ENCODE measurements at places on chromosomes 7 and 10.
A peak's percentile ranks its signal among the peaks of the same experiment; 100 is the strongest.

DNA sequence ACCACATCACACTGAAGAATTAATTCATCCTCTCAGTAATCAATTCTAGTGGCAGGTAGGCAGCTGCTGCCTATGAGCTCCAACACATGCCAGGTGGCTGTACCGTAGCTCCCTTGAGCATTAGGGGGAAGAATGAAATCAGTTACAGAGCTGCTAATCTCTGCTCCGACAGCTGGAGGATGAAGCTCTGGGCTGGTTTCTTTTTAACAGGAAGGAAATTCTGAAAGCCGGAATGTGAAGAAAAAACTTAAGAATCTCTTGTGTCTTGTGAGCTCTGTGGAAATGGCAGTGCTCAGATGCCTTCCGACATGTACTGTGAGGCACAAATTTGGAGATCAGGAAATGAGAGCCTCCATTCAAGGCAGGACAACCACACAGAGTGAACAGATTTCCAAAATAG, 2.8 kb upstream of the AHCYL2 start:
- no peak for DNase-seq

- no peak for DNase-seq
Observed at GRCh38 chr7:50147951-50148808, 55.1 kb upstream of the ZPBP start.

DNA sequence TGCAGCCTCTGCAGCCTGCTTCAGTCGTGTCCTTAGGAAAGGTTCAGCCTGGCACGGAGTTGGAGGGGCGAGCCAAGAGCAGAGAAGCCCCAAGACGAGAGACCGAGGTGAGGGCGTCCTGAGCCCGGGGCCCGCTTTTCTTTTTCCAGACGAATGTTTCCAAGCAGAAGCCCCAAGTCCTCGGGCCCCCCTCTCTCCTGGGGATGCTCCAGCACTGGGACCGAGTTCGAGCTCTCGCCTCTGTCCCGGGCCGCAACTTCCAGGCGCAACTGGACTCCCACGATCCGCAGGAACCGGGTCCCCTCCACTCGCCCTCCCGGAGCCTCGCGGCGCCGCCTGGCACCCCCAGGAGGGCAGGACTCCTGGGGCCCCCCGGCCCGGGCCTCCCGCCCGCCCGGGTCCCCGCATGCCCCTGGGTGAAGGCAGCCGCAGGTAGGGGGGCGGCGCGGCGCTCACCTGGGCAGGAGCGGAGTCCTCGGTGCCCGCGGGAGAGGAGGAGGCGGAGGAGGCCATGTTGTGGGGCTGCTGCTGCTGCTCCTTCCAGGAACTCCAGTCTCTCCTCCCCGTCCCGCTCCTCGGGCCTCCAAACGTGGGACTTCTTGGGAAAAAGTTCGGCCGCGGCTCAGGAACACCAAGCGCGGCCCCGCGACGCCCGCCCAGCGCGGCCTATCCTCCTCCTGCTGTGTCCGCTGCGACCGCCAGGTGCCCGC, 45.3 kb upstream of the CDK1 start:
- peak; percentile 83 for DNase-seq

DNA sequence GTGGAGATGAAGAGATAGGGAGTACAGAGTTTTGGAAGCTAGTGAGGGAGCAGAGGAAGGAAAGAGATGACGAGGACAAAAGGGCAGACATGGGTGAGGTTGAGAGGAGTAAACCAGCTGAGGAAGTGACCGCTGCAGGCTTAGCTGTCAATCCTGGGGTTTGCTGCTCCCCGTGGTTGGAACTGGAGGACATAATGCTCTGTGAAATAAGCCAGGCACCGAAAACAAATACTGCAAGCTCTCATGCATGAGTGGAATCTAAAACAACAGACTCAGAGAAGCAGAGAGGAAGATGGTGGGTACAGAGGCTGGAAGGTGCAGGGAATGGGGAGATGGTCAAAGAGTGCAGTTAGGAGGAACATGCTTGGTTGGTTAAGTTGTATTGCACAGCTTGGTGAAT, 482.2 kb upstream of the C7orf33 start:
- DNase-seq: no peak

GRCh38 chr10:119724593-119725516, 995 bp upstream of the INPP5F start:
- no peak for DNase-seq

DNA sequence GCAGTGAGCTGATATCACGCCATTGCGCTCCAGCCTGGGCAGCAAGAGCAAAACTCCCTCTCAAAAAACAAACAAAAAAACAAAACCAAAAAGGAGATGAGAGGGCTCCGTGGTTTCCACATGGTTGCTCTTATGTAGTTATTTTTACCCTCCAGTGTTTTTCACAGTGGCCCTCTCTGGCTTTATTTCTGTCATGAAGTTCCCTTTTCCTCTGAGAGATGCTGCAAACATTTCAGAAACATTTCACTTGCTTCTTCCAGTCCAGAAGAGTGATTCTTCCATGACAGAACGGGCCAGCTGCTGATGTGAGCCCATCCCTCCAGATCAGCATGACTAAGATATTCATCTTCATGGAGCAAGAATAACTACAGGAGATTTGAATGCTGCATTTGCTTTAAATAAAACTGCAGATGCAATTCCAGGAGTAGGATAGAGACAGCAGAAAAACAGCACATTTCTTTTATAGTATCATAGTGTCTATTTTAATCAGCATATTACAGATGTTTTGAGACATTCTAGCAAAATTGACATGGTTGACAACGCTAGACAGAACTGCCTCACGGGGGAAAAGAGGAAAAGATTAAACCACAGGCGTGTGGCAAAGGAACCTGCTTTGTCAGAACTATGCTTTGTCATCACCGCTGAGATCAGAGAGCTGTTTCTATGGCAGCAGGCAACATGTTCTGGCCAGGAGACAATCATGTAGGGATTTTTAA, 40.3 kb downstream of the NRCAM start:
- DNase-seq: no peak

GRCh38 chr7:140391634-140392033, 6.7 kb downstream of the SLC37A3 start:
- no peak for DNase-seq

DNA sequence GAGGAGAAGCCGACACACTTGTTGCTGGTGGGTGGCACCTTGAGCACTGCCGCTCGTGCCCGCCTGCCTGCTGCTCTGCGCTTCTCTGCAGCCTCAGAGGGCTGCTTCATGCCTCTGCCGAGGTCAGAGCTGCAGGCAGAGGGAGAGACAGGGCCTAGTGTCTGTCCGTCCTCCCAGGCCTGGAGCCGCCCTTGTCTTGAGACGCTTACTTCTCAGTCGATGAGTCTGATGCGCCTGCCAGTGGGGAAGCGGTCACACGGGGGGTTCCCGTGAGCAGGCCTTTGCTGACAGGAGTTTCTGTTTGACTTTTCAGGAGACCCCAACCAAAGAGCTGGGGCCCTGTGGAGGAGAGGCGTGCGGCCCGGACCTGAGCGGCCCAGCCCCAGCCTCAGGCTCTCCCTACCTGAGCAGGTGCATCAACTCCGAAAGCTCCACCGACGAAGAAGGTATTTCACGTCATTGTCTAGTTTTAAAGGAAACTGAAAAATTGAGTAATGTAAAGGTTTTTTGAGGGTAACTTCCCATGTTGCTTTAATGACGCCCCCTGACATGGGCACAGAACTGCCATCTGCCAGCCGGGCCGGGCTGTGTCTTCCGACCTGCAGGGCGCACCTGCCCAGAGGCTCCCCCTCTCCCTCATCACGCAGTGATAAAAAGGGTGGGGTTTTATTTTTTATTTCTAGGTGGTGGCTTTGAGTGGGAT, 7.8 kb upstream of the BHLHA15 start:
- no peak for DNase-seq

DNA sequence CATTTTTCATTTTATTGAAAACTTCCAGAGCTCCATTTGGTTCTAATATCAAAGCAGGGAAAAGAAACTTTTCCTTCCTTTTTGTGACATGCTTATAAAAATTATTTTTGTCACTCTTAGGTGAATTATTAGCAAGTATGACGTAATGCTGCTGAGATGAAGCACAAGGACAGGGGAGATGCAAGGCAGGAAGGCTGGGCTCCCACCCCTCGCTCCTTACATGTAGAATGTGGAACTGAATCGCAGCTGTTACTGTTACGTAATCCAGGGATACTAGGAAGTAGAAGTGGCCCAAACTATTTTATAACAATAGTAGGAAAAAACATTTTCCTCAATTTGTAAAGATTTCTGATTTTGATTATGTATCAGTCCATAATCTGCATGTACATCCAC, 17.1 kb upstream of the GTPBP4 start:
- no peak for DNase-seq

GRCh38 chr7:98878365-98879197, at the start of gene TRRAP:
Gene TRRAP (plus strand): TSS chr7:98878532. CDS start chr7:98881151, 2,619 bp downstream.
- DNase-seq: peak; percentile 86

GRCh38 chr7:90599892-90600555, 3.9 kb downstream of the CDK14 start:
- DNase-seq: no peak

DNA sequence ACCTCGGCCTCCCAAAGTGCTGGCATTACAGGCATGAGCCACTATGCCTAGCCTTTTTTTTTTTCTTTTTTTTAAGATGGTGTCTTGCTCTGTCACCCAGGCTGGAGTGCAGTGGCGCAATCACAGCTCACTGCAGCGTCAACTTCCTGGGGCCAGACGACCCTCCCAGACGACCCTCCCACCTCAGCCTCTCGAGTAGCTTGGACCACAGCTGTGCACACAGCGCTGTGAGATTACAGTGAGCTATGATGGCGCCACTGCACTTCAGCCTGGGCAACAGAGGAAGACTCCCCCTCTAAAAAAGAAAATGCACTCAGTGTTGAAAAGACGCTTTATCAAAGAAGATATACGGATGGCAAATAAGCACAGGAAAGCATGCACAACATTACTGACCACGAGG, 16.5 kb upstream of the WIPI2 start:
- DNase-seq: no peak

GRCh38 chr7:17304926-17305325, 6.5 kb downstream of the AHR start:
- DNase-seq: no peak

- DNase-seq: peak; percentile 40
Observed at GRCh38 chr10:79372871-79373270, 25.6 kb downstream of the PPIF start.

DNA sequence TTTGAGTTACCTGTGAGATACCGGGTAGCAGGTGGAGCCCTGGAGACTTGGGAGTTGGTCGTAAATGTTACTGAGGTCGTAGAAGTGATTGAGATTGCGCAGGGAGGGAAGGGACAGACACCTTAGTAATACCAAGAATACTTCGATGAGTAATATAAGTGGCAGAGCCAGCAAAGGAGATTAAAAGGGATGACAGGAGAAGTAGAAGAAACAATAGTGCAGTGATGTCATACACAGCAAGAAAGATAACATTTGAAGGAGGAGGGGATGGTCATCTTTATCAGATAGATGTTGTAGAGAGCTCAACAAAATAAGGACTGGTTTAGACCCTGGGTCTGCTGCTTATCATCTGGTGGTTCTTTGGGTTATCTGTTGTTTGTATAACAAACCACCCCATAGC, 5.0 kb downstream of the BCCIP start:
- peak; percentile 1 for DNase-seq

DNA sequence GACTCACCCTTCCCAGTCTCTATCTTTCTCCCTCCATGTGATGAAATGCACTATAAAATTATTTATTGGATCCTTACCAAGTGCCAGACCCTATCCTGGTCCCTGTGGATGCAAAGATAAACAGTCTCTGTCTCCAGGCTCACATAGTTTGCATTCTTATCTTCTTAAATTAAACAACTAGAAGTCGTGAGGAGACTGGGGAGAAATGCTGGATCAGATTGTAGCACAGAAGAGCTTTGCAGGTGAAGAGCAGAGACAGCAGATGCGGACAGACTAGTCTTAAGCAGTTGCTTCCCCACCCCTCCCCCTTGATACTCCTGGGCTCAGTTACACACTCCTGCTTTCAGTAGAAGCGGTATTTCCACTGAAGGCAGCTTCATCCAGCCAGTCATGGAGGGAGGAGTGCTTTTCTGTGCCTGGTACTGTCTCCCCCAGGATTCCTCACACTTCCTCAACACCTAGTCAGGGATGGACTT, 20.8 kb upstream of the CDK1 start:
- DNase-seq: peak; percentile 76

GRCh38 chr7:50687575-50688225, 95.0 kb downstream of the GRB10 start:
- DNase-seq: no peak

GRCh38 chr7:117427258-117427701, at the start of gene ASZ1:
Gene ASZ1 (minus strand): TSS chr7:117427493. CDS start chr7:117427460, 33 bp downstream.
- no peak for DNase-seq

- DNase-seq: no peak
Observed at GRCh38 chr10:17523917-17524316, 69.5 kb upstream of the ST8SIA6 start.

DNA sequence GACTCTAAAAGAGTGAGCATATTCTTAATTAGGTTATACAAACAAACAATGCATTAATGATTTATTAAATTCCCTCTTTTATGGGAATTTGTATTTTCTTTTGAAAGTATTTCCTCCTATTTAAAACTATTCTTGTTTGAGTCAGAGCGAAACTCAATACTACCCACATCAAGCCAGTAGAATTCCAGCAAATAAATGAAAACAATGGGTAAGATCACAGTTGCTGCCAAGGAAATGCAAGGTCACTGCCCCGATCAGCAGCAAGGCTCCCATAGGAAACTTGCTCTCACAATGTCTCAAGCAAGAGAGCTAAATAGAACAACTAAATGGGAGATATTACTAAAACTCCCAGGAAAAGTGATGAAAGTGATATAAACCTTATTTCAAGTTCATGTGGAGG, 206.3 kb downstream of the THSD7A start:
- no peak for DNase-seq

DNA sequence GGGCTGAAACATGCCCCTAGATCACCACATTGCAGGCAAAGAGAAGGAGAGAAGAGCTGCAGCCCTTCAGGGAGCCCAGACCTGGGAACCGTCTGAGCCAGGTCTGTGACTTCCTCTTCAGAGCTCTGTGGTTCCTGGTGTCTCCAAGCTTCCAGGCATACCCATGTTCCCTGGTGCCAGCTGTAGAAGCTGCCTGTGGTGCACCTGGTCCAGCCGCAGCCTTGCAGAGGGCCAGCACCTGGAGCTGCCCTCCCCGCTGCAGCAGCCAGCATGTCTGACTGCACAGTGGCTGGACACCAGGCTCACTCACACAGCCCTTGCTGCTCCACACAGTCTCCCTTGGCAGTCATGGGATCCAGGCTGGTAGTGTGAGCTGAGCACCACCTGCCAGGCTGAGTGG, 33.6 kb downstream of the C7orf25 start:
- DNase-seq: no peak

DNA sequence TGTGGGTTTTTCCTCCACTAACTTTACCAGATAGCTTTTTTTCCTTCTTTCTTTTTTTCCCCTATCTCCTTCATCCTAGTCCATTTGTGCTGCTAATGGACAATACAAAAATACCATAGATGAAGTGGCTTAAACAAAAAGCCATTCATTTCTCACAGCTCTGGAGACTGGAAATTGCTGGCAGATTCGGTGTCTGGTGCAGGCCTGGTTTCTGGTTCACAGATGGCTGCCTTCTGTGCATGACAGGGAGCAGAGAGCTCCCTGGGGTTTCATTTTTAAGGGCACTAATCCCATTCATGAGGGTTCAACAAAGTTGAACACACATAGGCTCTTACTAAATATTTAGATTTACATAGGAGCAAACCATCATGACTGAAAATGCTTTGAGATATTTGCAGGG, 467.4 kb downstream of the TYW1 start:
- DNase-seq: no peak

- no peak for DNase-seq
Observed at GRCh38 chr7:66757939-66758338, 17.4 kb downstream of the RABGEF1 start.
